Suprapubic skin (tissue), 4 donors: ENCODE measurements at places on chromosomes 1 and 21.

GRCh38 chr1:147539122-147539575 lies 2.2 kb upstream of the BCL9 start:
- no peak for DNase-seq

DNA sequence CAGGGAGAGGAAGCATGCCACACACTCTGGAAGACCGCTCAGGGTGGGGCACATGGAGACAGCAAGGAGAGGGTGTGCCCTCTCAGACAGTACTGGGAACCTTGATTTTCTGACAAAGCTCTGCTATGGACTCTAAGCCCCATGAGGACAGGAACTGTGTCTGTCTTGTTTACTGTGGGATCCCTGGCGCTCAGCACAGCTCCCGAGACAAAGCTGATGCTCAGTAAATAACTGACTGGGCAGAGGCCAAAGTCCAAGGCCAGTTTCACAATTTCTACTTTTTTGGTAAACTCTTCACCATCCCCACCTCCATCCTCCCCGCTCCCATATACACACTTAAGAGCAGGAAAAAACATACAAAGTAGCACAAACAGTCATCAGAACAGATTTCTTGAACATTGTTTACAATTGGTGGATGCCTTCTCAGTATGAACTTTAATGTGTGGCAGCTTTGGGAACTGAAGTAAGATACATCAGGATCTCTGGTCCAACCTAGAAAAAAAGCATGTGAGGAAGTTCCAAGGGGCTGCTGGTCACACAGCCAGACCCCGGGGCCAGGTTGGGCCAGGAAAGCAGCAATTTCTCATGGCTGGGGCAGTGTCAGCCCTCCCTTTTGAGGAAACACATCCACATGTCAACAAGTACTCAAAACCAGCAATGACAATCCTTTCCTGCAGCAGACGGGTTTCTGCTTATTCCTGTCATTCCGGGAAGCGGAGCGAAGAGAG lies 5.6 kb upstream of the AHCYL1 start:
- no peak for DNase-seq

- no peak for DNase-seq
These were observed 45.9 kb upstream of the PUM1 start for GRCh38 chr1:31111290-31111951.

DNA sequence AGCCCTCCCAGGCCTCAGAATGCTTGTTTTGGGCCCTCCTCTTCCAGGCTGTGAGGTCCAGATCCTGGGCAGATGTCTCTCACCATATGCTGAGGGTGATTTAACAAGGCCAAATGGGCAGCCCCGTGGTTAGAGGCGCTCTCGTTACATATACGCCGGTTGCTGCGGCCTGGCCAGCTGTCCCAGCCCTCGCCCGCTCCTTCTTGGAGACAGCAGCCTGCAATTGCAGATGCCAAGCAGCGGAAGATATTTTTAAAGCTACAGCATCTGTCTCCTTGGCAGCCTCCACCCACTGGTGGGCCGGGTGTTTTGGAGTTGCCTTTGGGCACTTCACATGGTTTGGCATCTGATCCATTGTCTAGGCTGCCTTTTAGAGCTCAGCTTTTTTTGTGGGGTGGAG lies 178.8 kb upstream of the NFIA start:
- DNase-seq, result peak; percentile 80

- DNase-seq, result no peak
These were observed 3.7 kb upstream of the CDC14A start for GRCh38 chr1:100348549-100349144.

- DNase-seq, result no peak
These were observed 57.9 kb downstream of the NTMT2 start for GRCh38 chr1:170203693-170204092.

DNA sequence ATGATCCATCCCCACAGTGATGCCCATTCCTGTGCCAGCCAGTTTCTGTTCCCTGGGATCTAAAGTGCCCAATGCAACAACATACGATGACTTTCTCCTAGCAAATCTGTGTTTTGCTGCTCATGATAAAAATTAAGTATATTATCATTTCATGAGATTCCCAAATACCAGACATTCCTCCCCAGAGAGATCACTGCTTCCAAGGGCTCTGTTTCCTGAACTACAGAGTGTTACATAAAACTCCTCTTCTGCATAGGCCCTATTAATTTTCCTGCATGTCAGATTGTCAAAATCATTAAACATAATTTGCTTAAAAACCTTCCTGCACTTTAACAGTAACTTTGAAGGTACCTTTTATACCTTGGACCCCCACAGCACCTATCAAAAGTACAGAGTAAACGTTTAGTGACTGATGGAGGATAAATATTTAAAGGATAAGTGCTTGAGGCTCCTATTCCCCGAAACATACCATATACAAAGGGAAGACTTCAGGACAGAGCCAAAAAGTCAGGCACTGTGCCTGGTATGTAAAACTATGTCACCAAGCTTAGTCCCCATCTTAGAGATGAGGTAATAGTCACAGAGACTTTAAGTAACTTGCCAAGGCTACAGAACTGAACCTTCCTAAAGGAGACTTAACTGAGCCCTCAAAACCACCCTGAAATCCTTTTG lies 50.2 kb downstream of the SLC25A24 start:
- no peak for DNase-seq

DNA sequence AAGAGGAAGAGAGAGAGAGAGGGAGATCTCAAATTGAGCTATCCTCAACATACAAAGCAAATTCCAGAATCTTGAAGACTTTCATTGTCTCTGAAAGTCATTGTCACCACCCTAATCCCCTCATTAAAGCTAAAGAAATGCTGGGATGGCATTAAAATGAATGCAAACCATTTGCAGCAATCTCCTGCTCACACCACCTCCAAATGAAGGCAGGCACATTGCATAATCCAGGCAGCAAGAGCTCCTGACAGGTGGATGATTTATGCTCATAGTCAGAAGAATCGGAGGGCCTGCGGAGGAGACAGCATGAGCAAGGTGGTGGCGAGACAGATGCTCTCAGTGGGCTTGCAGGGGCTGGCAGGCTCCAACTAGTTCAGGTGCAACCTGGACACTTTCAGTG lies 90.2 kb downstream of the ESRRG start:
- no peak for DNase-seq

DNA sequence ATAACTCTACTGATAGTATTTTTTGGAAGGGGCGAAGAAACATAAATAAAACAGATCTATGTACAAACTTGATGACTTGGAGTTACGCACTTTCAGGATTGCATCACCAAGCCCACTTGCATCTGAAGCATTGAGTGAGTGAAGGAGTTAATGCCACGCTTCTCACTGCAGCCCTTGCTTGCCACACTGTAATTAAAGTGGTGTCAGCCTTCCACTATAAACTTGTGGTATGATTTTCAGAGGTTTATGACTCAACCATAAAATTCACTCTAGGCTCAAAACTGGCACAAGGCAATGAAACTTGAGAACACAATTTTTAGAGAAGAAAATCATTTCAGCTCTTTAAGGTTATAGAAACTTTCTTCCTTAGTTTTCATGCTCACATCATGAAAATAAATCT lies 93.9 kb upstream of the PRMT6 start:
- no peak for DNase-seq

DNA sequence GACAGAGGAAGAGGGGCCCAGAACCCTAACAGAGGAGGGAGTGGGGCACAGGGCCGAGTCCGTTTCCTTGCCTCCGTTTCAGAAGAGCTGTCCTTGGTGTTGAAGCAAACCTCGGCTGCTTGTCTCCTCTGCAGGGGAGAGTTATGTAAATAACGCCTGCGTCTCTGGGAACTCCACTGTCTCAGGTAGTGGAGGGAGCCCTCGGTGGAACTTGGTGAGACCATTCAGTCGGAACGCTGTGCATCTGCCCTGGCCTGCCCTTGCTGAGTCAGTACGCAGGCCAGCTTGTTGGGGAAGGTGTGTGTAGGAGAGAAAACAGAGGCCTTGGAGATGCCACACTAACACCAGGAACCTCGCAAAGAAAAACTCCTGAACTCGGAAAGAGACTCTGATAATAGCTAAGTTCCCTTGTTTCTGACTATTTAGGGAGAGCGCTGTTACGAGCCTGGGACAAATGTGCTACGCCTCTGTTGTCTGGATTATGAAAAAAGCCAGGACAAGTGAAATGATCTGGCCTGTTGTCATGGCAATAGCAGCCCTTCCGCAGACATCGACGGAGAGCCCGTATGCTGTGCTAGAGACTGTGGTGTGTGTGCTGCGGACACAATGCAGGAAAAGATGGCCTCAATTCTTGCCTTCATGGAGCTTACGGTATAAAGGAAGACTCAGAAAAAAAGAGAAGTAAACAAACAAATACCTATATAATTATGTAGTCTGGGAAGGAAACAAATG lies 94.6 kb upstream of the AKT3 start:
- no peak for DNase-seq

- DNase-seq, result no peak
These were observed 16.2 kb downstream of the MTOR start for GRCh38 chr1:11245904-11246719.

- no peak for DNase-seq
These were observed 29.1 kb upstream of the ZNF281 start for GRCh38 chr1:200438911-200439310.

DNA sequence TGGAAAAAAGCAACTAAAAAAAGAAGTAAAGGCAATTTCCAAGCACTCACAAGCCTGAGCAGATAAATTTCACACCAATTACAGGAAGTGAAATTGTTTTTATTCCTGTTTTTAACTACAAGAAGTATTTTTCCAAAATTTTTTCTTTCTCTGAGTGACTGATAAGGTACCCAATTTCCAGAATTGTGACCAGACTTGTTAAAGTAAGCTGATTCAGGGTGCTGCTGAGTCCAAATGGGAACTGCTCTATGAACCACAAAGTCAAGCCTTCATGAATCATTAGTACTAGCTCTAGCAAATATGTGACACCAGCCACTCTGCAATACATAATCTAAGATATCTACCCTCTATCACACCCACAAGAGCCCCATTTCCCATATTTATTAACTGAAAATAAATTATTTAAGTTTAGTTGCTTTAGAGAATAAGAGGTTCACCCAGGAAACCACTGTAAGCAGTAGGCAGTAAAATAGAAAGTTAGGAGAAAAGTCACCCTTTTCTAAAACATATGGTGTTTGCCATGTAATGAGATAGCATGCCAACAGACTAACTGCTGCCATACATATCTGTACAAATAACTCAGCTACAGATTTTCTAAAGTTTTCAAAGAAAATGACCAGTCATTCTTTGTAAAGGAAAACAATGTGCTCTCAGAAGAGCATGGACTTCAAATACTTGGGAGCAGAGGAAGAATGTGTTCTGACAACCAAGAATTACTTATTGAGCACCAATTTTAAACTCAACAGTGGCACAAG lies 43.1 kb upstream of the TNFSF18 start:
- DNase-seq, result no peak

GRCh38 chr1:170678027-170678600 lies 14.2 kb downstream of the PRRX1 start:
- no peak for DNase-seq

GRCh38 chr1:147627435-147628110 lies 42.8 kb downstream of the ACP6 start:
- DNase-seq, result no peak

GRCh38 chr1:110196917-110197765 lies 13.0 kb upstream of the KCNC4 start:
- no peak for DNase-seq

- peak; percentile 82 for DNase-seq
These were observed 34.8 kb downstream of the CHAF1B start for GRCh38 chr21:36419996-36420395.

GRCh38 chr1:194342484-194343262 lies 1156.3 kb upstream of the B3GALT2 start:
- no peak for DNase-seq

DNA sequence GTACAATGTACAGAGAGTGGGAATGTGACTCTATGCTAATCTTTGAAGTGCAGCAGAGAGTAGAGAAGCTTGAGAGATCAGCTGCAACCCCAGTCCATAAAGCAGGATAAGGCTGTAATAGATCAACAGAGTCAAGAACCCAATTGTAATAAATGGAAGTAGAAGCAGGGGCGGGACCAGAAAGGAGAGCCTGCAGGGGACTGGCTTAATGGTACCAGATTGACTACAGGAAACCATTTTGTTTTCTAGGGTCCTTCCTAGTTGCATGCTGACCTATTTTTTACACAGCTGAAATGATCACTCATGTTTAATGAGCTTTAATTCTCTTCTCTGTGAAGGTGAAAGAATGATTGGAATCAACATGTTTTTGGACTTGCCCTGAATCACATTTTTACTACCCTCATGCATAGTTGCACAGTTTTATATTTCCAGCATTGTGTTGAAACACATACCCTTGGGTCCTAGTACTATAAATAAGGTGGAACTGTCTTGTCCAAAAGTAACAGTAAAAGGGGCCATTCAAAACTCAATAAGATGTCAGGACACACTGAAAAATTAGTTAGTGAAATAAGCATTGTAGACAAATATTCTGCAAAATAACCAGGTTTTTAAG lies 69.8 kb downstream of the GPR88 start:
- DNase-seq, result no peak

DNA sequence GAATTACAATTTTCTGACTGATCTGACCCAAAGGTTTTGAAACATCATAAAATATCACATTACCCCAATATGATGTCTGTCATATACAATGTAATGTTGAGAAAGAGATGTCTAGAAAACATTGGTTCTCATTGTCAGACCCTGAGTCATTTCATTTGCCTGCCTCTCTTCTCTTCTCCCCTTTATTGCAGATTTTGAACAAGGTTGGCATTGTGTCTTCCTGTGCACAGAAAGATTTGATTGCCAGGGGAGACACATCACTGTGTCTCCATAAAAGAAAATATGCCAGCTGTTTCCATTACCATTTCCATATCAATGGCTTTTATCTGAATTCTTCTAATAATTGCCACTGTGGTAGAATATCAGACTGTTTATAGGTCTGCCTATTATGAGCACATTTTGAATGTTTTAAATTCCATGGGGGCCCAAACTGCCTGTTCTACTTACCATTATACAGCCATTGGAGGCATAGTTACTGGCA lies 65.6 kb downstream of the IFI44 start:
- DNase-seq, result no peak

- no peak for DNase-seq
These were observed 677 bp downstream of the PRKAA2 start for GRCh38 chr1:56645677-56646305.

DNA sequence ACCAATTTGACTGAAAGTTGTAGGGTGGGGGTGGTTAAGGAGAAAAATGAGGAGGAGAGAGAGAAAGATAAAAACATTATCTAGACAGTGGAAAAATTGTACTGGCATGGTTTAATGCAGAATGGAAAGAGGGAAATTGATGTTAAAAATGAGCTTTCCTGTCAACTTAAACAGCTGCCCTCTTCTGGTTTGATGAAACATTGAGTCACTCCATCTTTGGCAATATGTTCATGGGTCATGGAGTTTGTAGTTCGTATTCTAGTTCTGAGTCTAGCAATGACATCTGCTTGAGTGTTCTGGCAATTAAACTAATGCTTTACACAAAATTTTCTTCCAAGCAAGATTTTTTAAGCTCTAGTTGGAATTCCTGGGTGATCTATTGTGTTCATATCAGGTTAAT lies 9.6 kb downstream of the ZNF648 start:
- DNase-seq, result no peak

DNA sequence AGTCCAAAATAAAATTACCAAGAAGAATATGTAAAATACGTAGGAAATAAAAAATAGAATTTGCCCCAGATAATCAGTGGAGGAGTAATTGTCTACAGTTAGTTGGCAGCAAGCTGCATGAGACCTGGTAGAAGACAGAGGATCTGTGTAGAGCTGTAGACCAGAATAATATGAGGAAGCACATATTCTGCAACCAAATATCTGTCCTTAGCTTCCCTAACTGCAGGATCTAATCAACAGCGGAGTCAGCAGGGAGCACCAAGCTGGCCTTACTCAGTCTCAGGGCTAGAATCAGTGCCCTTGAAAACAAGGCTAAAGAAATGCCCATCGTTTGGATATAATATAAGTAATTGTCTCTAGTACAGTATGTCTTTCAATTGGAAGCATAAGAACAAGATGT lies 6.1 kb upstream of the GCSAML start:
- no peak for DNase-seq
